ENCODE measurements at places on chromosomes 11 and 22.

DNA sequence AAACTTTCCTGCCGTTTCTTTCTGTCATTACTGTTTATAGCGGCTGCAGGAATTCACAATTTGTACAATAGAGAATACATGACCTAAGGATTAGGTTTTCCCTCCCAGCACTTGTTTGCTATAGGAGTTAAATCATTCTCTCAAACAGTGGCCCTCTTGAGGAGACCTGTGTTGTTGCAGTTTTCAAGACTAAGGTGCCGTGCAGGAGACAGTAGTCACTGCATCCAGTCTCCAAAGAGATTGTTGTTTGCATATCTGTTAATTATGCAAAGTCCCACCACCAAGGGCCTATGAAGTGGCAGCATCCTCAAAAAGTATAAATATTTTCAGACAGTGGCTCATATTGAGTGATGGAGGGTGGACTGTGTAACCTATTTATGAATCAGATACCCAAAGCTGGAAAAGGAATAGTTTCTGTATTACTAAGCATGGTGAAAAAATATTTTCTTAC is 2.3 kb downstream of the PRSS23 start:
- no peak for DNase-seq

DNA sequence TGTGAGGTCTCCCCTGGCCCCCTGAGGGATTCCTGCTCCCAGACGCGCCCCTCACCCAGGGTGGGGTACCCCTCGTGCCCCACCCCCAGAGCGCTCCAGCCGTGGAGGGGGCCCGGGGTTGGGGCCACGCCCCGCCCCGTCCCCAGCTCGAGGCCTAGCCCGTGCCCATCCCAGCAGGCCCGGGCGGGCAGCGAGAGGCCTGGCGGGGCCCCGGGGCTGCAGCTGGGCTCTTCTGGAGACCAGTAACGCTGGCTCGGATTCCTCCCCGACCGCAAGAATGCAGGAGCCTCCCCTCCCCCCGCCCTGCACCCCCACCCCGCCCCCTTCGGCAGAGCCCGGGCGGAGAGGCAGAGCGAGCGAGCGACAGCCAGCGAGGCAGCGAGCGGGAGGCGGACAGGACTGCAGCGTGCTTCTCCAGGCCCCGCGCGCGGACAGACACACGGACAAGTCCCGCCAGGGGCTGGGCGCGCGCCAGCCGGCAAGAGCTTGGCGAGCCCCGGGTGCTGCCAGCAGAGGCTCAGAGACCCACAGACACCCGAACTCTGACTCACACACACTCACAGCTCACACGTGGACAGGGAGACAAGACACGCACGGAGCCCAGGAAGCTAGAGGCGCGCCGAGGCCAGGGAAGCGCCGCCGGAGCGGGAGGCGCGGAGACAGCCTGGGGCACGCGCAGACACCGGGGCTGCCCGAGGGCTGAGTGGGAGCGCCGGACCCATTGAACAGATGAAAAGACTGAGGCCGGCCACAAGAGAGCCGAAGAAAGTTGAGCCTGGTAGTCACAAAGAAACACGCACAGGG is 15.2 kb downstream of the BCL9L start:
- no peak for DNase-seq

DNA sequence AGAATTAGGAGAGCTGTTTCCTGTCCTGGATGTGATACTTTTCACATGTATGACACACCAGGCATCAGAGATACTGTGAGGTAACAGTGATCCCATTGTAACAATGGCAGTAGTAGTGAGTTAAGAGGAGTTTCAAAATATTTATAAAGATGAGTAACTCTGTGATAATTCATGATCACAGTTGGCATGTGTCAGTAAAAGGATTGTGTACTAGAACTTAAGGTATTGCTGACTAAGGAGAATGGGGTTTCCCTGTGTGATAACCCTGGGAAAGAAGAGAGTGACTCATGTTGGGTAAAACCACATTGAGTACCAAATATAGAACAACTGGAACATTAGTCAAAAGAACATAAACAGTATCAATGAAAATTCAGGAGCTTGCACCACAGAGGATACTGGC is 22.9 kb upstream of the SLC5A1 start:
- no peak for DNase-seq

DNA sequence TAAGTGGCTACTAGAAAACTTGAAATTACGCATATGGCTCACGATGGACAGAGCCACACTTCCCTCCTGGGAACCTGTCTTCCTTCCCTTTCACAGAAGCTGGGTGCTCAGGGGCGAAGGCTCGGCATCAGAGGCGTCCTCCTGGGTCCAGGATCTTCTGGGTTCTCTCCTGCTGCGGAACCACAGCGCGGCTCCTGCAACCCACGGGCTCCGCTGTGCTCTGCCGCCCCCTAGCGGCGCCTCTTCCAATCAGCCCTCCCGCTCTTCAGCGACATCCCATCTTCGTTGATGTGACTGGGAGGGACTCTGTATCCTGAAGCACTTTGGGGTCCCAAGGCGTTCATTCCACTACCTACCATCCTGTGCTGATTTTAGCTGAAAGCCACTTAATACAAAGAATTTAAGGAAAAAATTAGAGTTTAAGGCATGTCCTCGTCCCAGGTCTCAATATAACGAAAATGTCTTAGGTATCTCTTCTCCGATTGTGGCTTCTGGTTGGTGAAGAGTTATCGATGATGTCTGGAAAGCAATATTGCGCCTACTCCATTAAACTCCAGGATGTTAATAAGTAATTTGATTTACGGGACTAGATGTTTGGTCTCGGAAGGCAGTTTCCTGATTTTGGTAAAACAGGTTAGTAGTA is 14.8 kb upstream of the RPS3 start:
- DNase-seq, result peak; percentile 75

- no peak for DNase-seq
Measured at GRCh38 chr11:132131047-132131446, 760.6 kb downstream of the NTM start.

DNA sequence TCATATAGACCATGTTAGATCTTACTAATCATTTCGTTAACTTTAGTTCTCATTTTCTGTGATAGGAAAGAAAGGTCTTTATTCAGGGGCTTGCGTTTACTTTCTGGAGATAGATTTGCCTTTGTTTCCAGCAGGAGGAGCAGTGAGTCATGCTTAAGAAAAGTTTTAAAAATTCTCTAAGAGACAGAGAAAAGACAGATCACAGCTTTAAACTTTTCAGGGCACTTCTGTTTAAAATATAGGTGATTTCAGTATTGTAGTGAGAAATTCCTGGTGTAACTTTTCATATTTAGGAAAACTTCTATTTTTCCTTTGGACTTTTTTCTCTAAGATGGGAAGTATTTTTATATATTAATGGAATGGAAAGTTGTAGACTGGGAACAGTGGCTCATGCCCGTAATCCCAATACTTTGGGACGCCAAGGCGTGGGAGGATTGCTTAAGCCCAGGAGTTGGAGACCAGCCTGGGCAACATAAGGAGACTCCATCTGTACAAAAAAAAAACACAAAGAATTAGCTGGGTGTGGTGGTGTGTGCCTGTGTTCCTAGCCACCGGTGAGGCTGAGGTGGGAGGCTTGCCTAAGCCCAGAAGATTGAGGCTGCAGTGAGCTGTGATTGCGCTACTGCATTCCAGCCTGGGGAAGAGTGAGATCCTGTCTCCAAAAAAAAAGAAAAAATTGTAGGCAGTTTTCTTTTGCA is 60.3 kb downstream of the ATXN10 start:
- DNase-seq, result no peak

GRCh38 chr11:9490376-9490775 is 29.6 kb downstream of the ZNF143 start:
- no peak for DNase-seq
